ENCODE measurements at places on chromosomes 5 and 9.

DNA sequence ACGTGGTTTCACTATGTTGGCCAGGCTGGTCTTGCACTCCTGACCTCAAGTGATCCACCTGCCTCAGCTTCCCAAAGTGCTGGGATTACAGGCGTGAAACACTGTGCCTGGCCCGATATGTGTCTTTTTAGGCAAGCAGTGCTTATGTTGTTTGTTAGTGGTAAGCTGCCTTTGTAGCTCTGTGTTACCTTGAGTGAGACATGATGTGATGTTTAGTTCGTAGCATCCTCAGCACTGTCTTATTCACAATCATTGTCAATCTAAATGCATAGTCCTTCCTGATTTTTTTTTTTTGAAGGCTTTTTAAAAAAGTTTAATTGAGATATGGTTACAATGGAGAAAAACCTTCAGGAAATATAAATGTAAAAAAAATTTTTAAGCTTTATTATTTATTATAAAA, 45.5 kb downstream of the EXOSC2 start:
- DNase-seq: no peak

DNA sequence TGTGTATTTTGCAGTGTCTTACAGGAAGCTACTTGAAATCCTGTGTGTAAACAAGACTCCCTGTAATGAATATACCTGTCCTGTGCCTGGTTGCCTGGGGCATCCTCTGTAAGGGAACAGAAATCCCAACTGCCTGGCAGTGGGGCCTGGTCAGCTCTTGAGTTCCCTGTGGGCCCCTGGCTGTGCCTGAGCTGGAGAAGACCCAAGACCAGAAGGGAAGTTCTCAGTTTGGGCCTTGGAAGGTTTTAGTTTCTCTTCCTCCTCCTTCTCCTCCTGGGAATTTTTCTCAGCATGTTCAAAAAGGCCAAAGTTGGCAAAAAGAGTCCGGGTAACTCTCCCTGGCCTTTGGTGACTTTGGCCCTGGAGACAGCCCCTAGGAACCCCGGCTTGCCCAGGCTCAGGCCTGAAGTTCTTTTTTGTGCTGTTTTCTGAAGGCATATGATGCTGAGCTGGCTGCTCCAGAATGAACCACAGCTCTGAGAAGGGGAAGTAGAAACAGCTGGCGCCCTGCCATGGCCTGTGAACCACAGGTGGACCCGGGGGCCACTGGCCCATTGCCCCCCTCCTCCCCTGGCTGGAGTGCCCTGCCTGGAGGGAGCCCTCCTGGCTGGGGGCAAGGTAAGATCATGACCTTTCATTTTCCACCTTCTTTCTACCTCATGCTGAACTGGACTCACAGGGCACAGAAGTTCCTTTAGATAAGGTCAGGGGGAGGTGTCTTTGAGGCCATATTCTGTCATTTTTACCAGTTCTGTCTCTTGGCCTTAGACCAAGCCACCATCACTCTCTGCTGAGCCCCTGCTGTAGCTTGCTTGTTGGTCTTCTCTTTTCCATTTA, 5.8 kb downstream of the TMEM268 start:
- DNase-seq: no peak

- no peak for DNase-seq
Observed at GRCh38 chr5:68884144-68884754, 209.6 kb upstream of the SLC30A5 start.

DNA sequence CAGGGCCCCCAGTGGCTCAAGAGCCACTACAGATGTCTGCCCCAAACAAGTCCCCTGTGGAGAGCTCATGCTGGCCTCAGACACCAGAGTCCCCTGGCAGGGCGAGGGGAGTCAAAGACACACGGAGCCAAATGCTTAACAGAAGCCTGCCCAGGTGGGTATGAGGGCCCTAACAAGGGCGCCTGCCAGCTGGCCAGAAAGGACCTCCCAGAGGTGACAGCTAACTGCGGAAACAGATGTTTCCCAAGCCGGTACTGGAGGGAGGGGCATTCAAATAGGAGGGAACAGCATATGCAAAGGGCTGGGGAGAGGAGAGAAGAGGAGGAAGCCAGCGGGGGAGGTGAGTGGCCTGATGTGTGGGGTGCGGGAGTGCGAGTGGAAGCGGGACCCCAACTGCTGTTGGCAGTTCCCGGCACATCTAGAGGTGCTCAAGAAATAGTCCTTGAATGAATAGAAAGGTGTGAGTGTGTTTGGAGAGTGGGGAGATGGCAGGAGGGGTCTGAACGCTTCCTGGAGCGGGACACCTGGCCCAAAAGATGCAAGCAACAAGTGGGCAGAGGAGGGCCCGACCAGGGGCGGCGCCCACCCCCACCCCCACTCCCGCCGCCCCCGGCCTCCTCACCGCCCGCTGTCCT, 824 bp downstream of the MXD3 start:
- no peak for DNase-seq

GRCh38 chr5:157342822-157343402, 77.0 kb downstream of the CYFIP2 start:
- no peak for DNase-seq

DNA sequence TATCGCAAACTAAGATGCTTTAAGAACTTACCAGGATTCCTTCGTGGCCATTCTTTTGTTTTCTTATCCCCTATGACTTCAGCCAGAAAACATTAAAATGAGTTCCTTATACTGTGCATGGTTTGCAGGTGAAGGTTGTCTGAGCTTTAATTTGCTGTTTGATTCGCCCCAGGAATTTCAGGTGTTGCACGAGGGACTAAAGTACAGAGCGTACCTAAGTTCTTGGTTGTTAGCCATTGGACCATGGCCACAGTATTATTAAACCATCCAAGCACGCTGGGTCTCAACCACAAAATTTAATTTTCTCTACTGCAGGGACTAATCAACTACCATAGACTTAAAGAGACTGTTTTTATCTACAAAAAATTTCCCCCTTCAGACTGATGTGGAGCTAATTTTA, 208.4 kb upstream of the MPDZ start:
- DNase-seq: peak; percentile 58

- DNase-seq: no peak
Observed at GRCh38 chr9:119967867-119968535, 598.8 kb upstream of the BRINP1 start.

- DNase-seq: no peak
Observed at GRCh38 chr5:11390291-11390767, 513.9 kb downstream of the CTNND2 start.

- DNase-seq: no peak
Observed at GRCh38 chr9:98804083-98804482, 3.4 kb upstream of the GALNT12 start.

DNA sequence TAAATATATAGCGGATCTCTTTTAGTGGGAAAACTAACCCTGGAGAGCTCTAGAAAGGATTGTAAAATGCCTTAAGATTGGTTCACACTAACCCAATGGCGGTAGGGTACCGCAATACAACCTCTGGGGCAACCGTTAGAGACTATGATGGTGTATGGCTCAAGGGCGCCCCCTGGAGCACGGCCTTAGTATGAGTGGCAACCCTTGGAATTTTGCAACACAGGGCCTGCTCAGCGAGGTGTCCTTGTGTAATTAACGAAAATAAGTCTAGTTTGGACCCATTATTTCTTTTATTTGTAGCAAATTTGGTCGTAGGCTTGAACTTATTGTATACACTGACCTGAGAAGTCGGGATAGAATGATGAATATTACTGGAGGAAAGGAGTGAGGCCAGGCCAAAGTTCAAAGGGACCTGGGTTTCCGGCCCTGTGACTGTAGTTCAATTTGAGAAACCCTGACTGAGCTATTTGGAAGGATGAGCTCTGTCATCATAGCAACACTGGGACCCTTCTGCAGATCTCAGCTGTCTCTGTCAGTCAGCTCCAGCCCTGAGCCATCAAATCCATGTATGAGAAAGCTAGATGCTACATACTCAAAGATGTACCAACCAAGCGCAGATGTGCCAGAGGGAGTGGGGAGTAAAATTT, 54.8 kb downstream of the CAMK4 start:
- DNase-seq: peak; percentile 34

DNA sequence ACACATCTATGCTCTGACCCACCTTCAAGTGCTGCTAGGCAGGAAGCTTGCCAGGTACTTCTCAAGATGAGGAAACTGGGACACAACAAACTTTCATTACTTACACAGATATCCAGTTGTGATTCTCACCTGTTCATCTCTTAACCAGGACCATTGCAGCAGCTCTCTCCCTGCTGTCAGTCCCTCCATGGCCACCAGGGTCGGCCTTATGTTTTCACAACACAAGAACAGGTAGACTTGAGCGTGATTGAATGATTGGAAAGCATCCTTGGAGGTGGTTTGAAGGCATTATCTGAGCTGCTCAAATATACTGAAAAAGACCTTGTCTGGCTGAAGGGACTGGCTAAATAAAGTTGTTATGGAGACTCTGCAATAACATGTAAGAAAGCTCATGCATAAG, 94.4 kb downstream of the MTREX start:
- DNase-seq: no peak

DNA sequence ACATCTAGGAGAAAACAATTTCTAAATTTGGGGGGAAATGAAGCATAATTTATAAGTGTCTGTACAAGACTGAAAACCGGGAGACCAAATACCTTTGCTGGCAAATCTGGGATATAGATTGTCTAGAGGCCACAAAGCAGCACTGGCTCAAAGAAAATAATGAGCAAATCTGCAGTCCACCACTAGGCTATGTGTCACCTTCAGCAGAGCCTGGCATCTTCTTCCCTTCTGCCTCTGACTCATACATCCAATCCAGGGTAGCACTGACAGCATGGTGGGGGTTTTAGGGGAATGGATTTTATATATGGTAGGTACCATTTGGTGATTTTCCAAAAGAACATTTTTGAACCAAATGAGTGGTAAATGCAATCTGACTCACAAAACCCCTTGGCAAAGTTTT, 12.8 kb downstream of the FAM81B start:
- DNase-seq: peak; percentile 29

DNA sequence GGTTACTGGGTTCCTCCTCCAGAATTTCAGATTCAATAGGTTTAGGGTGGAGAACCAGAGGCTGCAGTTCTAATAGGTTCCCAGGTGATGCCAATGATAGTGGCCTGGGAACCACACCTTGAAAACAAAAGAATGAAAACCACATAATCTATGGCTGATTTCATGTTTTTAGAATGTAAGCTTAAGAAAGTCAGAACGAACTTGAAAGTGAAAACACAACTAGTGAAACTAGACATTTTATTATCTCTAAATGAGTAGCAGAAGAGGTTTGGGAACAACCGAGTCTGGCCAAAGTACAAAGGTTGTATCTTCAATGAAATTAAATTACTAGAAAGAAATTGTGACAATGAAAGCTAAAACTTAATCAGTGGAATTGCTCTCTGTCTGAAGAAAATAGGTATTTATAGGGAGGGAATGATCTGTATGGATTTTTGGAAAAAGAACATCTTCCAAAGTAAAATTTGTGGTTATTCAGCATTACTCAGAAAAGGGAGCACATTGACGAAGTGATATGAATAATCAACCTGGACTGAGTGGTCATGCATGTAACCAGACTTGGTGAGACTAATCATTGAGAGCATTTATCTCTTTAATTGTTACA, 24.9 kb upstream of the CEP120 start:
- DNase-seq: no peak

- no peak for DNase-seq
Observed at GRCh38 chr5:163916376-163916775, 411.0 kb downstream of the MAT2B start.

GRCh38 chr9:108903420-108904103, 30.4 kb downstream of the ELP1 start:
- DNase-seq: no peak

DNA sequence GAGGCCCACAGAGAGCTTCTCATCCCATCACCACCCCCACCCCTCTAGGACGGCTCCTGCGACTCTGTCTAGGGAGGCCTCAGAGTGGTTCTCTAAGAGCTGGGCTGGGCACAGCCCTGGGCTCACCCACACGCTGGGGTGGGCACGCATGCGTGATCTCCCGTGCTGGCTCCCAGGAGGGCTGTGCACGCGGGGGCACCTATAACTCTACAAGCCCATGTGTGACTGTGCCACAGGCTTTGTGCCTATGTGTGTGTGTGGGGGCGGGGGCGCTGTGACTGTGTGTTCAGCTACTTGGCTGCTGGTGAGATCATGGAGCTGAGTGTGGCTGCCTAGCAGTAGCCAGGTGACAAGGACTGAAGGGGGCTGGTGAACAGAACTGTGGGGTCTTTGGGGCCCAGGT, 32.2 kb downstream of the NDUFA8 start:
- DNase-seq: no peak

DNA sequence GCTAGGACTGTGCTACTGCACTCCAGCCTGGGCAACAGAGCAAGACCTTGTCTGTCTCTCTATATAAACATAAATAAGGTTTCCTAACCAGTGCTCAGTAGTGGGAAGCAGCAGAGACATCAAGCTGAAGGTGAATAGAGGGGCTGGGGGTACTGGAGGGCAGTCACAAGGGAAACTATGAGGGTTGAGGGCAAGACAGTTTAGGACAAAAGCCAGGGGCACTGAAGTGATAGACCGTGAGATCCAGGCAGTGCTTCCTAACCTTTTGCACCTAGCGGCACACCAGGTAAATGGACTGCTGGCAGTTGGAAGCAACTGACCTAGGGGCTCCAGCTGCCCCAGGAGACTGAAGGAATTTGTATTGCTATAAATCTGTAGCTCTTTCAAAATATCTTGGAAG, 178.4 kb downstream of the PJA2 start:
- no peak for DNase-seq

- DNase-seq: peak; percentile 97
Observed at GRCh38 chr9:90394871-90395270, 247.8 kb downstream of the DIRAS2 start.

DNA sequence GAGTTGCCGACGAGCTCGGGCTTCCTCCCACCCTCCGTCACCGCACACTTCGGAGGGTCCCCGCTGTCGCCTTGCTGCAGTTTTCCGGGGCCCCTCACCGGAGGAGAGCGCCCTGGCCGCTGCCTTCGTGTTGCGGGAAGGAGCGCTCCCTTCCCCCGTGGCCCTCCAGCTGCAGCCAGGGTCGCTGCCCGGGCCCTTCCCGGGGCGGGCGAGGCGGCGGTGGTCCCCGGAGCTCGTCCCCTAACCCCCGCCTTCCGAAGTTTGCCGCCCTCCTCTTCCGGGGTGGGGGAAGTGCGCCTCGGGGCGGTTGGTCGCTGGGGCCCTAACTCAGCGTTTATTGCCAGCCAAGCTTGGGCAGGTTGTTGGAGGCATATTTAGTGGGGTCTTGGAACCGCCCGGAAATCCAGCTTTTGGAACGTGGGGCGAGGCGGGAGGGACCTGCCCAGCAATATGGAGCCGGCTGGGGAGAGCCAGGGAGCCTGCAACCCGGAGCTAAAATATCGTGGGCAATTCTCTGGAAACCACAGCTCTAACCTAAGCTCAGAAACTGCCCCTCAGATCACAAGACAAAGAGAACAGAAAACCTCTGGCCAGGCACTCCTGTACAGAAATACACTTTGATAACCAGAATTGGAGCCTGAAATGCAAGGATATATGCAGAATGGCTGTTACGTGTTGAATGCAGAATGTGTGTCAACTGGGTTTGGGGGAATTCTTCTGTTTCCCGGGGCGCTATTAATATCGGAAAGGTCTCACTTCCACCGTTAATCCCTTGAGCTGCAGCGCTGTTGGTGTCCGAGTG, 890 bp downstream of the PIK3R1 start:
- peak; percentile 26 for DNase-seq

DNA sequence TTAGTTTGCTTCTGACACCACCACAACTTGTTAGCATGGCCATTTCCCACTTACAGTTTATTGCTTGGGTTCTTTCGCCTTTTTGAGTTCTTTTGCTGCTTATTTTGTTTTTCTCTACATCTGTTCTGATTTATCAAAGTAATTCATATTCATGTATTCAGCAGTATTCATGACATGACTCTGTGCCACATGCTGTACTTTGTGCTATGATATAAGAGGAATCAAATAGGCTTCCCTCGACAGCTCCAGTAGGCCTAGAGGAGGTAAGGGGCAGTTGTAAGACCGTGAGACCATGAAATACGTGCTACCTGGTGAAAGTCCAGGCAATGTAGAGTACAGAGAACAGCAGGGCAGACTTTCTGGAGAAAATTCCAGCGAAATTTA, 110.7 kb upstream of the SAP30L start:
- no peak for DNase-seq

Measured in renal cortical epithelial cell (primary cell).